NCI-H2171 (cell line): ENCODE measurements at places on chromosomes 2 and 18.

- DNase-seq: no peak
Measured at GRCh38 chr18:3912705-3913104, 462.7 kb downstream of the TGIF1 start.

DNA sequence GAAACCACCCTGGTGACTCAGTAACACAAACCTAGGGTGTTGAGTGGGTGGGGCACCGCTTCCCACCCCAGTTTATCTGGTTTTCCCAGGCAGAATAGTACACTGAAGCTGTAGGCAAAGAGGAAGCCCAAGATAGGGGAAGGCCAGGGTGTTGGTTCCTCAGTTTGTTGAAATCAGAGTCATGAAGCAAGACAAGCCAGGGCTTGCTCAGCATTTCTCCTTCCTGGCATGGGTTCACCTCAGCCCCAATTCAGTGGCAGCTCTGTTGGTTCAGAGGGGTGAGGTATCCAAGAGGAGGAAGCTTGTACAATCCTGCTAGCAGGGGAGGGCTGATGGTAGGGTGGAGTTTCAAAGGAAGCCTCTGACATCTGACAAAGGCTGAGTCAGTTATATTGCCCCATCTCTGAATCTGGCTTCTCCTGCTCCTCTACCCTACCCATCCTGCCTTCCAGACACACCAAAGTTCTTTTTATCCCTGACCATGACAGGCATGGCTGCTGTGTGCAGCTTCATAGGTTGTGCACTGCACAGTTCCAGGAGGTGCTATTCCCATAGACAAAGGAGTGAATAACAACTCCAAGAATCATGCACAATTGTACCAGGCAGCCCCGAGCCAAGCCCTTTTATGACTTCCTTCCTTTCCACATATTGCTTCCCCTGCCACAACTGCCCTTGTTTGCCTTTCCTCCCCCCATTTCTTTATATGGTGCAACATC, 24.9 kb upstream of the RAB10 start:
- no peak for DNase-seq

- no peak for DNase-seq
Measured at GRCh38 chr2:120746144-120746543, 10.5 kb downstream of the GLI2 start.

DNA sequence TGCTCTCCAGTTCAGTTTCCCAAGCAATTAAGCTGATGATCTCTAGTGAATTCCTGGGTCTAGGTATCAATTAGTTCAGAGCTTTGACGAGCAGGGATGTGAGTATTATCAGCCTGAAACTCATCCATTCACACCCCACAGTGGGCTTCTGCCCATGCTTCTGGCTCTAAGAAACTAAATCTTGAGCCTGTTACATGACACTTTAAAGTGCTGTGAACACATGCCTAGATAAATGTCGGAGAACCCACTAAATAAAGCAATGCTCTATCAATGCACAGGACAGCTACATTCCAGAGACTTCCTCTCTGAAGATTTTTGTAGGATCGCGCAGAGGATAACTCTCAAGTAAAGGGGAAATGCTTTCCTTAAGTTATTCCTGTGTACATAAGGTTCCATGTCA, 356.5 kb upstream of the TNP1 start:
- no peak for DNase-seq

DNA sequence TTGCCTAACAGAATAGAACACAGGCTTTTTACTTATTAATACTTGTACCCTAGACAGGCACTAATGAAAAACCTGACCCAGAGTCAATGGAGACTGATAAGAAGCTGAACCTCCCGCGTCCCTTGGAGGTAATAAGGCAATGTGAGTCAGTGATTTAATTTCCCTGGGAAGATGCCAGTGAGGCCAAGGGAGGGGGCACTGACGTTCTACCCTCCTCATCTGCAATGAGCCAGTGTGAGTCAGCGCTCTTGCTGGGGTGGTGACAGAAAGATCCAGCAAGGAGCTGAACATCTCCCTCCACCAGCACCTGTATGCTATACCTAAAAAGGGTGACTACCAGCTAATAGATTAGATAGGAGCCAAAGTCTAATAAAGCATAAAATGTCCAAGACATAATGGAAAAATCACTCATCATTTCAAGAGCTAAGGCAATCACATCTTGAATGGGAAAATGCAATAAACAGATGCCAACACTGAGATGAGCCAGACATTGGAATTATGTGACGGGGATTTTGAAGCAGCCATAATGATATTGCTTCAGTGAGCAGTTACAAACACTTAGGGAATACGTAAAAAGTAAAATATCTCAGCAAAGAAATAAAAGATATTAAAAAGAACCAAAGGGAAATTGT, 116.9 kb downstream of the TPGS2 start:
- DNase-seq: no peak

DNA sequence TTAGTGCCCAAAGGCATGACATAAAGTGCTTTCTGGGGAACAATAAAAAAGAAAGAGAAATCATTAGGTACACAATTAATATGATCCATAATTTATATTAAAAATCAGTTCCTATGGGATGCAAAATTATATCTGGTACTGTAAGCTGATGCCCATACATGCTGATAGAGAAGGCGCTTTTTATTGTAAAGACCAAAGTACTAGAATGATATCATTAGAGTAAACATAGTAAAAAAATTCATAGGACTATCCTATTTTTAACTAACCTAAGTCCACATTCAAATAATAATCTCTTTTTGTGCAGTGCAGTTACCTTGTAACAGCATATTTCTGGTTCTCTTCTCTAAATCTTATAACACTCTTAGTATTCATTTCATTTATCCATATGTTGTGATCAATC, 252.2 kb downstream of the ASXL3 start:
- no peak for DNase-seq

- no peak for DNase-seq
Measured at GRCh38 chr2:160679686-160680085, 186.1 kb upstream of the RBMS1 start.

GRCh38 chr2:197258580-197258979, 52.0 kb downstream of the ANKRD44 start:
- no peak for DNase-seq

DNA sequence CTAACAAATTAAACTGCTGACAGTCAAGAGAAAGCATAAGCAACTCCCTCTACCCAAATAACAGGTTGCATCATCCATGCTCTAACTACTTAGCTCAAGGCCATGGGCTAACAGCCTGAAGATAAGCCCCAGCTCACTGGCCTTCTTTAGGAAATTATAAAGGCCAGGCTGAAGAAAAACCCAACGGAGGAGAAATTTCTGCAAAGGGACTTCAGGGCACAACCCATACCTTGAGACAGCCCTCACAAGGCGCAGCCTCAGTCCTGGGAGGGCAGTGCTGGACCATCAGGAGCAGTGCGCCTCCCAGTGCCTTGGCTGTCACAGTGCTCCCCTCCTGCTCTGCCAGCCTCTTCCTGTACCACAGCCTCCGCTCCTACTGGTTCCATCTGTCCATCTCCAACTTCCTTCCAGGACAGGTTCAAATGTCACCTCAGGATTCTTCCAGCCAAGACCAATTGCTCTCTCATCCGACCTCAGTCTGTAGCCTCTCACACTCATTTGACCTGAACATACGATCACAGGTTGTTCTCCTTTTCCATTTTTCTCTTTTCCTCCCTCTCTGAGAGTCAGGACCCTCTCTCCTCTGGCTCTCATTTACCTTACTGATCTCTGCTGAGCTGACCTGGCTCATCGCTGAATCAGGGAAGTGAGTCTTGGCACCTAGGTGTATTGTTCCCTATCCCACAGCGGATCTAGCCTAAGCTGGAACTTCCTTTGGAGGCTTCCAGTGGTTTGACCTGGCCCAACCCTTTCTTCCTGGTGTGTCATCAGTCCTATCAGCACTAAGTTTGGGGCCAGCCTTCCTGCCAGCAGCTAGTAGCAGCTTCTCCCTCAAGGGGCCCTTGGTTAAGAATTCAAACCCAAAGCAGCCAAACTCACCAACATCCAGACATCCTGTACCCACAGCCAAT, 1.9 kb downstream of the MCFD2 start:
- no peak for DNase-seq

- DNase-seq: no peak
Measured at GRCh38 chr2:230134496-230135129, 65.9 kb upstream of the SLC16A14 start.

- DNase-seq: no peak
Measured at GRCh38 chr2:131029812-131030211, 63.4 kb downstream of the FAM168B start.

GRCh38 chr2:19041434-19042041, 316.9 kb downstream of the OSR1 start:
- DNase-seq: no peak

- DNase-seq: no peak
Measured at GRCh38 chr2:178213991-178214390, 19.7 kb downstream of the OSBPL6 start.

- DNase-seq: no peak
Measured at GRCh38 chr2:24576617-24577016, 85.6 kb downstream of the NCOA1 start.

DNA sequence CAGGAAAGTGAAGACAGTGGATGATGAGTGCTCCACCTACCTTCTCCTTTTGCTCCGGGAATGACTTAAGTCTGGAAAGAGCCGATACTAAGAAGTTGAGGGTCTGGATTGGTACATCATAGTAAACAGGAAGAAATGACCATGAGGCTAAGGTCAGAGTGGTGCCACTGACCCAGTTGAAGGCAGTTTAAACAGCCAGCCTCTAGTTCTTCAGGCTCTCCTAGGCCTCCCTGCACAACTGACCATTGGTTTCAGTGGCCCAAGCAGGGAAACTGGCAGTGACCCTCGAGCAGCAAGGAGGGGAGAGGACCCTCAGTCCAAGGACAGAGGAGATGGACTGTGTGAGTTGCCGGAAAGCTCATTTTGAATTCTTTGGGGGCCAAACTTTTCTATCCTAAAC, 119.1 kb downstream of the MAP4K4 start:
- no peak for DNase-seq

DNA sequence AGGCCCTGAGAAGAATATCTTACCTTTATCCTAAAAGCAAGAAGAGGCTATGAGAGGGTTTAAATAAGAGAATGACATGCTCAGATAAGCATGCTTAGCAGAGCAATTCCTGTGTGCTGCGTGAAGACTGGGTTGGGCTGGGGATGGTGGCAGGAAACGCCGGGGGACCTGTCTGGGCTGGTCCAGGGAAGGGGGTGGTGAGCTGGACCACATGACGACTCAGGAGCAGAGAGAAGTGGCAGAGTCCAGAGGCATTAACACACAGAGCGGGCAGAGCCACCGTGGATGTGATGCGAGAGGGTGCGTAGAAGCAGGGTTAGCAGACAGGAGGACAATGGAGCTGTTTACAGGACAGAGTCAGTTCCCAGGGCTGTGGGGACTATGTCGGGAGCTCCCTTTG, 84.5 kb downstream of the ZBTB7C start:
- no peak for DNase-seq
